ENCODE measurements at places on chromosomes 7 and 10.

DNA sequence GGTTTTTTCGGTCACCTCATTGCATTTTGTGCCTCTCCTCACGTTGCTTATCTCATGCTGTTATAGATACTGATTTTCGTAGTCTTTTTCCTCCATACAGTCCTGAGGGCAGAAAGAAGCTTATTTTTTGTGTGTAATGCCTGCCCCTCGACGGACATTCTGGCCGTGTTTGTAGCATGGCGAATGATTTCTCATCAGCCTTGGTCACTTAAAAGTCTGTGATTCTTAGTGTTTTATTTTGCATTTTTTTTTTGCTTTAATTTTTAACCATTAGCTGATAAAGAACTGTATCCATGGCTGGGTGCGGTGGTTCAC is 469 bp upstream of the NOC3L start:
- no peak for DNase-seq

DNA sequence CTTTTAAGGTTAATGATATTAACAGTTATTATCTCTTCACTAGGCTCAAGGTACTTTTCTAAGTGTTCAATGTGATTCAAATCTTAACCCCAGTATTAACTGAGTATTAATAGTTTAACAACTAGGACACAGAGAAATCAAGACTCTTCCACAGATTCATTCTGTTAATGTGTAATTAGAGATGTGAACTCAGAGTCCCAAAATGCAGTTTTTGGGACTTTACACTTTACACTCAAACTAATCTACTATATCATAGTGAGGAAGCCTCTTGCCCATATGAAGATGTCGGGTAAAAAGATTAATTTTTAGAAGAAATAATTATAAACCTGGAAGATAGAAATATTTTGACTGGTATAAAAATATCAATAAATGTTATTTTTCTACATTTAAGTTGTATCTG is 644.5 kb upstream of the LRRTM3 start:
- no peak for DNase-seq

DNA sequence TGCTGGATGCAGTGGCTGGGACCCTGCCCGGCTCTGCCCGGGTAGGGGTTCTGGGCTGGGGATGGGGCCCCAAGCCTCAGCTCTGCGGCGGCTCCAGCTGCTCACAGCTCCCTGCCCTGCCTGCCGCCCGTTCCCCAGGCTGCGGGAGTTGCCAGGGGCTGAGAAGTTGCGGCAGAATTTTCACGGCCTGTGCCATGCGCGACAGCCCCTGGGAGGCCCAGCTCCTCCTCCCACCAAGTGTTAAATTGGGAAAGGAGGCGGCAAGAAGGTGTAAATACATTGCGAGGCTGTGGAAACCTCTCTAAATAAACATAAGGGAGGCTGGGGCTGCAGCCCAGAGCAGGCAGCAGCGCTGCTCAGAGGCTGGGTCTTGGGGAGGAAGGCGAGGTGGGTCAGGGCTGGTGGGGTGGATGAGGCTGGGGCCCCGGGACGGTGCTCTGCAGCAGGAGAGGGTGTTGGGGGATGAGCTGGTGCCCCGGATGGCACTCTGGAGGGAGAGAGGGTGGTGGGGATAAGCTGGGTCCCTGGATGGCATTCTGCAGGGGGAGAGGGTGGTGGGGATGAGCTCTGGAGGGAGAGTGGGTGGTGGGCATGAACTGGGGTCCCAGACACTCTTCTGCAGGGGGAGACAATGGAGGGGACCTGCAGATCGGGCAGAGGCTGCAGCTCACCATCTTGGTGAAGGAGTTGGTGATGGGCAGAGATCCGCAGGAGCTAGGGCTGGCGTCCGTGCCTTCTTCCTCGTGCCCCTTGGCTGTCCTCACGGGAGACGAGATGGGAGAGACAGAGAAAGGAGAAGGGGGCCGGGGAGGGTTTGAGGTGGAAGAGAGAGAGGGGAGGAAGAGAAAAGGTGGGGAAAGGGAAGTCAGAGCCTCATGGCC is 85.5 kb upstream of the GNA12 start:
- no peak for DNase-seq

DNA sequence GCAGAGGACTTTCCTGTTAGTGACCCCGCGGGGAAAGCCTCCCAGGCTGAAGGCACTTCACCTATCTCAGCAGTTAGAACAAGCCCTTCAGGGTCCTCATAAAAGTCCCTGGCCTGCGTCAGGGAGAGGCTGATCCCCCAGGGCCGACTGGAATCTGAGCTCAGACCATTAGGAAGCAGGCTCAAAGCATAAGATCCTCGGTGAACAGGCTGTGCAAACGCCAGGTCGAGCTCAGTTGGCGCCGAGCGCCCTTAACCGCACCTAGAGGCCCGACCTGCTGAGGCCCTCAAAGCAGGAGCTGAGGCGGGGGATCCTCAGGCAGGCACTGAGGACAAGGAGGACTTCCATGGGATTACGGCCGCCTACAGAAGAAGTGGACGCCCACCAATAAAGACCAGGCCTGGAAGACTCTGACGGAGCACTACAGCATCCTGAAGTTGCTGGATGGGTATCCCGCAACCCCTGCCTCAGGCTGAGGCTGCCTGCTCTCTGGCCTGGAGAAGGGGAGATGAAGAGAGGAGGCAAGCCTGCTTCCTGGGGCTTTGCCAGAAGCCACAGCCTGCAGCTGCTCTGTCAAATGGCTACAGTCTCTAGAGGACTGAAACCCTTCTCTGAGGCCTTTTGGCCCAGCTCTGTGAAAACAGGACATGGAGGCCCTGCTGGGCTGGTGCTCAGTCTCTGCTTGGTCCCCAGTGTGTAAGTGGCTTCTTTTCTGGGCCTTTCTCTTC is 29.9 kb downstream of the LIPJ start:
- DNase-seq, result no peak

Data from HCT116 (cell line).